Dorsolateral prefrontal cortex (tissue), 122 donors: ENCODE measurements at places on chromosomes 12 and 14.

GRCh38 chr12:130617219-130617618 is 98.9 kb downstream of the RIMBP2 start:
- no peak for DNase-seq

DNA sequence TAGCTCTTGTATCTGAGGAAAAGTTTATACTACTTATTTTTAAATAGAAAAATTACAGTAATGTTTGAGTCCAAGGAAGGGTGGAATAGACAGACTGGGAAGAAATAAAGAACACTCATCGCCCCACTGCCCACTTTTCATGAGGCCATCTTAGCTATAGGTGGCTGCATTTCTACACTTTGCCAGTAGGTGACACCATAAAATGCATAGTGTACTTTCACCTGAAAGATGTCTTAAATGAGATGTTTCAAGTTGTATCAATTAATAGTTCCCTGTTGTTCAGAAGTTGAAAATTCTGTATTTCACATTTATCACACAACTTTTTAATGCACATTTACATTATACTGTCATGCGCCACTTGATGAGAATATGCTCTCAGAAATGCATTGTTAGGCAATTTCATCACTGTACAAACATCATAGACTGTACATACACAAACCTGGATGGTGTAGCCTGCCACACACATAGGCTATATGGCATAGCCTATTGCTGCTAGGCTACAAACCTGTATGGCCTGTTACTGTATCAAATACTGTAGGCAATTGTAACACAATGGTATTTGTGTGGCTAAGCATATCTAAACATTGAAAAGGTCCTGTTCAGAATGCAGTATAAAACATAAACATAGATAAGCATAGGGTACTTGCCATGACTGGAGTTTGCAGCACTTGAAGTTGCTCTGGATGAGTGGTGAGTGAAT is 27.6 kb downstream of the PMCH start:
- DNase-seq: no peak

DNA sequence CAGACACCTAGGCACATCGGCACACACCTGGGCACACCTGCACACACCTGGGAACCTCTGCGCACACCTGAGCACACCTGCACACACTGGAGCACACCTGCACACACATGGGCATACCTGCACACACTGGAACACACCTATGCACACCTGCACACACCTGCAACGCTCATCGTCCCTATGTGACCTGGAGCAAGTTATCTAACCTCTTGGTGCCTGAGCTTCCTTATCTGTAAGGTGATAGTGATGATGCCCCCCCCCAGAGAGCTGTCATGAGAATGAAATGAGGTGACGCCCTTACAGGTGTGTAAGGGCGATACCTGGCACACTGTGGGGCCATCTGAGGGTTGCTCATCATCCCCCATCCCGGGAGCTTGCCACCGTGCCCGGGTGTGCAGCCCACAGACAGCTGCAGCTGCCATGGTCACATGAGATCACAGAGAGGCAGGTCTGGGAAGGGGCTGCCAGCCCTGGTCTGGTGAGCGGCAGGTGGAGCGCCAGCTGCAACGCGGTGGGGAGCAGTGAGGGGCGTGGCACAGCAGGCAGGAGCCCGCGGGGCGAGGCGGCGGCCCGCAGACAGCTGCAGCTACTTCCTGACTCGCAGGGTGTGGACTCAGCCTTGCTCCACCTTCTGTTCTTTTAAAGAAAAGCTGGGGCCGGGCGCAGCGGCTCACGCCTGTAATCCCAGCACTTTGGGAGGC is 59.9 kb upstream of the FBRSL1 start:
- no peak for DNase-seq

DNA sequence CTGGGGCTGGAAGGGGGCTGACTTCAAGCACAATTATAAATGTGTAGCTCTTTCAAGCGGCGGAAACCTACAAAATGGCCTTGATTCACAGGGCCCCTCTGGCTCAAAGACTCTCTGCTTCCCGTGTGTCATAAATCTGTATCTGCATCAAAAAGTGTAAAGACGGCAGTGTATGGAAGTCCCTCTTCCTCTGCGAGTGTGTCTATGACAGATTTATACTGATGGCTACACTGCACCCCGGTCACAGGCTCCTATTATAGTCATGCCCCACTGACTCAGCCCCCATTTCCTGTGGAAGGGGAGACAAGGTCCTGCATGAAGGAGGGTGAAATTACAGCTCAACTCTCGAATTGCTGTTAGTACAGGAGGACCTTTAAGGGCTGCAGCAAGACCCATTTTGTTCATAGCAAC is 68.6 kb downstream of the HMGA2 start:
- no peak for DNase-seq
